ENCODE measurements at places on chromosomes 1 and 21. TPM values are rescaled to one million over a fixed set of nuclear protein-coding genes. Genes with fewer than 3 reads are reported as not detected.

WNT4 gene
- total RNA-seq, result not detected

AADACL3 gene
- total RNA-seq, result not detected

USP48 gene
- 52.4 TPM for total RNA-seq

AJAP1 gene
- total RNA-seq, result 0.16 TPM

ERG gene
- 113 TPM for total RNA-seq

RIPK4 gene
- total RNA-seq, result 3.0 TPM

OR6K3 gene
- total RNA-seq, result not detected

OLFM3 gene
- not detected for total RNA-seq

AGMAT gene
- 0.13 TPM for total RNA-seq

NEGR1 gene
- total RNA-seq, result 50.3 TPM

SH3BGRL3 gene
- total RNA-seq, result 160 TPM

PAFAH2 gene
- 4.8 TPM for total RNA-seq

LIX1L gene
- total RNA-seq, result 53.2 TPM

PI4KB gene
- 49.0 TPM for total RNA-seq

HMCN1 gene
- total RNA-seq, result 93.6 TPM

SMG7 gene
- total RNA-seq, result 31.0 TPM

FAM72A gene
- total RNA-seq, result 3.3 TPM

OR2L5 gene
- not detected for total RNA-seq

JMJD4 gene
- 13.3 TPM for total RNA-seq

ZNF683 gene
- total RNA-seq, result 0.24 TPM

DENND2D gene
- 17.7 TPM for total RNA-seq

GBP5 gene
- 3.7 TPM for total RNA-seq

ARMH1 gene
- total RNA-seq, result 1.5 TPM

NES gene
- total RNA-seq, result 57.2 TPM

AHDC1 gene
- 63.5 TPM for total RNA-seq

DIO1 gene
- total RNA-seq, result not detected

PKLR gene
- not detected for total RNA-seq

F5 gene
- 0.48 TPM for total RNA-seq

PTCH2 gene
- total RNA-seq, result 6.3 TPM

IVL gene
- not detected for total RNA-seq

SH2D5 gene
- 0.39 TPM for total RNA-seq

LENEP gene
- total RNA-seq, result not detected

GUCA2B gene
- not detected for total RNA-seq

LDLRAD1 gene
- not detected for total RNA-seq

NPPA gene
- not detected for total RNA-seq

FAM72C gene
- total RNA-seq, result not detected
